ENCODE measurements at places on chromosomes 11 and 22. TPM values are rescaled to one million over a fixed set of nuclear protein-coding genes. Genes with fewer than 3 reads are reported as not detected.
A peak's percentile ranks its signal among the peaks of the same experiment; 100 is the strongest.

SCN2B gene
- 1.1 TPM for total RNA-seq

BIK gene
- 2.0 TPM for total RNA-seq

GRCh38 chr11:83976086-83976485 lies 689.9 kb upstream of the CCDC90B start:
- DNase-seq: no peak
- H3K27ac ChIP-seq: no peak overlapping the region
- no peak overlapping the region for H3K4me3 ChIP-seq
- no peaks in the 10 kb centered on the region for H3K4me1 ChIP-seq
- H3K27me3 ChIP-seq: no peaks in the 10 kb centered on the region
- H3K36me3 ChIP-seq: no peaks in the 10 kb centered on the region

DNA sequence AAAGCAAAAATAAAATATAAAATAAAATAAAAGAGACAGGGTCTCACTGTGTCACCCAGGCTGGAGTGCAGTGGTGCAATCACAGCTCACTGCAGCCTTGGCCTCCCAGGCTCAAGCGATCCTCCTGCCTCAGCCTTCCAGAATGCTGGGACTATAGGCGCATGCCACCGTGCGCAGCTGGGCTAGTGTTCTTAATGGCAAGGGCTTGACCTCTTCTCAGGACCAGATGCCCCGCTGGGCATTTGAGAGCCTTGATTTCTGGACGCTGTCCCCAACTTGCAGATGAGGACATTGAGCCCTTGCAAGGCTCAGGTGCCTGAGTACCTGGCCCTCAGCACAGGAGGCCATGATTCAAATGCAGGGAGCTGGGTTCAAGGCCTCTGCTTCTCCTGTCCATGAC lies 82.6 kb downstream of the DHCR7 start:
- H3K27ac ChIP-seq: no peak overlapping the region
- H3K4me3 ChIP-seq: no peak overlapping the region
- no peaks in the 10 kb centered on the region for H3K4me1 ChIP-seq
- no peak for DNase-seq

GRCh38 chr22:38415561-38416321 lies 39.3 kb downstream of the KCNJ4 start:
- no peak overlapping the region for H3K4me3 ChIP-seq
- H3K4me1 ChIP-seq: no peaks in the 10 kb centered on the region
- H3K36me3 ChIP-seq: no peaks in the 10 kb centered on the region

GRCh38 chr11:4094348-4095291 lies at the start of gene RRM1:
RRM1 (plus strand) TSS chr11:4094799; CDS start chr11:4095013, 214 bp downstream.
- H3K36me3 ChIP-seq: no peaks in the 10 kb centered on the region
- peak within 1 kb of the TSS; percentile 93 for H3K27ac ChIP-seq
- no peaks in the 10 kb centered on the region for H3K27me3 ChIP-seq
